Calu3 (cell line): ENCODE measurements at places on chromosomes 1 and 21. TPM values are rescaled to one million over a fixed set of nuclear protein-coding genes. Genes with fewer than 3 reads are reported as not detected.
A peak's percentile ranks its signal among the peaks of the same experiment; 100 is the strongest.

The CHRM3 gene
- total RNA-seq, result 2.3 and 2.6 TPM in 2 replicates

The HES3 gene
- total RNA-seq, result not detected in 2 replicates

The SPATA21 gene
- total RNA-seq, result not detected in 2 replicates

The CFAP107 gene
- total RNA-seq, result not detected in 2 replicates

The VHLL gene
- 0.81 and 1.5 TPM in 2 replicates for total RNA-seq

The ELF3 gene
- total RNA-seq, result 830 and 907 TPM in 2 replicates

The PTGFRN gene
- 29.4 and 44.6 TPM in 2 replicates for total RNA-seq

The VASH2 gene
- total RNA-seq, result 4.7 and 5.8 TPM in 2 replicates

The ALG14 gene
- total RNA-seq, result 5.8 and 7.0 TPM in 2 replicates

GRCh38 chr1:210653771-210654170, 325.1 kb downstream of the HHAT start:
- H3K27ac ChIP-seq, result no peak overlapping the region
- DNase-seq, result no peak
- H3K4me3 ChIP-seq, result no peak overlapping the region
- peaks cover 11% of the 10 kb centered on the region for H3K27me3 ChIP-seq

GRCh38 chr1:214471458-214471857, 79.9 kb downstream of the PTPN14 start:
- H3K27ac ChIP-seq, result no peak overlapping the region
- H3K4me3 ChIP-seq, result no peak overlapping the region
- H3K36me3 ChIP-seq, result peaks cover 12% of the 10 kb centered on the region
- peaks cover 84% of the 10 kb centered on the region for H3K4me1 ChIP-seq

- no peak overlapping the region for H3K4me3 ChIP-seq
- H3K36me3 ChIP-seq, result peaks cover 23% of the 10 kb centered on the region
- DNase-seq, result no peak
- H3K27me3 ChIP-seq, result no peaks in the 10 kb centered on the region
- no peaks in the 10 kb centered on the region for H3K4me1 ChIP-seq
These were observed 10.9 kb upstream of the CDK11B start for GRCh38 chr1:1669468-1670440.

- H3K4me1 ChIP-seq, result peaks cover 30% of the 10 kb centered on the region
- no peak overlapping the region for H3K27ac ChIP-seq
- no peak overlapping the region for H3K4me3 ChIP-seq
- peaks cover 12% of the 10 kb centered on the region for H3K36me3 ChIP-seq
- no peaks in the 10 kb centered on the region for H3K27me3 ChIP-seq
- DNase-seq, result no peak
These were observed 10.1 kb upstream of the PADI1 start for GRCh38 chr1:17194615-17195528.

DNA sequence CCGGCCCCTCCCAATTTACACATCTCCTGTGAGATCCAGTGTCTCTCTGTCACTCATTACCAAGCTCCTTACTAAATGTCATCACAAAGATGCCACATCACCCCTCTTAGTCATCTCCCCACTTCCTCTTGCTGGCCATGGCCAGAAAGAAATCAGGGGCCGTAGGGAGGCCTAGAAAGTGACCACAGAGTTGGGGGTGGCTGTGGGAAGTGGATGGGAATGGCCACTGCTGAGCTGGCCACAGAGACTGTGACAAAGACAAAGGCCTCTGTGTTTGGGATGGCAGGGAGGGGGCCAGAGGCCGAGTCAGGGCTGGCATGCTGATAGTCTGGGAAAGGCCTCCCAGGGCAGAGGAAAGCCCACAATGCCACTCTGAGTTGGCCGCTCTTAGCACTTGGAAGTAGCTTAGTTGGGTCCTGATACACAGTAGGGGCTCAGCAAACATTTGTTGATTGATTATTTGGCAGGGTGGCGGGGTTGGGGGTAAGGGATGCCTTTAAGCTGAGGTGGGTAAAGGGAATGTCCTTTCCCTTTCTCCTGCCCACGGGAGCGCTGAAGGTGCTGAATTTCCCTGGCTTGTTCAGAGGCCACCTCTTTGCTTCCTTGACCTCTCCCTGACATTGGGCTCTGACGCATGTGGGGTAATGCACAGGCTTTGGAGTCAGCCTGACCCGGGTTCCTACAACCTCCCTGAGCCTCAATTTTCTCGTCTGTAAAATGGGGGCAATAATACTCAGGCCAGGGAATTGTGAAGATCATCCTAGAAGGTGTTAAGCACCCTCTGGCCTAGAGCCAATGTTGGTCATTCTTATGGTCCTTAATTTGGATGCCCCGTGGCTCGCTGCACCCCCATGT, 13.2 kb downstream of the NAV1 start:
- peak overlapping the region; percentile 6 for H3K4me3 ChIP-seq
- peak; percentile 89 for DNase-seq
- H3K27me3 ChIP-seq, result no peaks in the 10 kb centered on the region
- peak overlapping the region; percentile 83 for H3K27ac ChIP-seq

DNA sequence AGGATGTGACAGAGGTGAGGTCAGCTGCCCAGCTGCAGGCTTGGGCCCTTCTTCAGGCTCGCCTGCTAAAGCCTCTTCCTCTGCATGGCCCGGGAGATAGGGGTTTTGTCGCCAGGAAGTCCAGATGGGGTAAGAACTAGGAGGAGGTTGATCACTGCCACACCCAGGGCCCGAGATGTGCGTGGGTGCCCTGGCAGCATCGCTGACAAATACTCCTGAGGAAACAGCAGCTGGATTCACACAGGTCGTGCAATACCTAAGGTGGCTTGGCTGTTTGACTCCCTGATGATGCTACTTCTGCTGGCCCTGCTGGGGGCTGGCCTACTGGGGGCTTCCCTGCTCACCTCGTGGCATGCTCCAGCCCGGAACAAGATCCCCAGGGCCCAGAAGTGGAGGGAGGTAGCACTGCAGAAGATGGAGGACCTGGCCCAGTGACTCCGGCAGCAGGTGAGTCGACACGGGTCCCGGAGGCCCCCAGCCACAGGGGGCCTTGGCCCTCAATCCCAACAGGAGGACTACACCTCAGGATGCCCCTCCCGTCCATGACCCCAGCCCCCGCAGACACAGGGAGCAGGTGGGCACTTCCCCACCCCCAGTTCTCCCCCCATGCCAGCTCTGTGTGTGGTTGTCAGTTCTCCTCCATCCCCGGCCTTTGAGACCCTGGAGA, 29.6 kb downstream of the FAAH start:
- DNase-seq, result no peak
- H3K36me3 ChIP-seq, result no peaks in the 10 kb centered on the region

- H3K27ac ChIP-seq, result no peak overlapping the region
- no peak for DNase-seq
- no peaks in the 10 kb centered on the region for H3K36me3 ChIP-seq
- H3K4me3 ChIP-seq, result no peak overlapping the region
- no peaks in the 10 kb centered on the region for H3K27me3 ChIP-seq
- H3K4me1 ChIP-seq, result no peaks in the 10 kb centered on the region
These were observed 450.8 kb downstream of the USP25 start for GRCh38 chr21:16180614-16181013.

DNA sequence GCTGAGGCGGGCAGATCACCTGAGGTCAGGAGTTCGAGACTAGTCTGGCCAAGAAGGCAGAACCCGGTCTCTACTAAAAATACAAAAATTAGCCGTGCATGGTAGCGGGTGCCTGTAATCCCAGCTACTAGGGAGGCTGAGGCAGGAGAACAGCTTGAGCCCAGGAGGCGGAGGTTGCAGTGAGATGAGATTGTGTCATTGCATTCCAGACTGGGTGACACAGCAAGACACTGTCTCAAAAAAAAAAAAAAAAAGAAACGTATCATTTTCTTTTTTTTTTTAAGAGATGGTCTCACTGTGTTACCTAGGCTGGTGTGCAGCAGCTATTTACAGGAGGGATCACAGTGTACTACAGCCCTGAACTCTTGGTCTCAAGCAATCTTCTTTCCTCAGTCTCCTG, 47.3 kb downstream of the ITGB3BP start:
- no peak for DNase-seq
- no peak overlapping the region for H3K27ac ChIP-seq
- no peaks in the 10 kb centered on the region for H3K4me1 ChIP-seq
- H3K36me3 ChIP-seq, result no peaks in the 10 kb centered on the region

DNA sequence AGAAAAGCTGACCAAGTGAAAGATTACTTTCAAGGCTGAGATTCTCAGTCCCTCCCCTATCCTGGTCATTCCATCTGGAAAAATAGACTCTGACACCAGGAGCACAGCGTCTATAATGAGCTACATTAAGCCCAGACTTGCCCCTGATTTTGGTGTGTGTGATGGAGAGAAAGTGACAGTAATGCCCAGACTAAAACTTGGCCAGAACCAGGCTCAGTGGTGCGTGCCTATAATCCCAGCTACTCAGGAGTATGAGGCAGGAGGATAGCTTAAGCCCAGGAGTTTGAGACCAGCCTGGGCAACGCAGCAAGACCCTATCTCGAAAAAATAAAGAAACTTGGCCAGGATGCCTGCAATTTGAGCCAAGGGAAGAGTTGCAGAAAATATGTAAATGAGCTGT, 15.9 kb downstream of the PLEKHA6 start:
- no peak for DNase-seq
- H3K36me3 ChIP-seq, result no peaks in the 10 kb centered on the region
- no peak overlapping the region for H3K27ac ChIP-seq
- H3K4me3 ChIP-seq, result no peak overlapping the region
- H3K27me3 ChIP-seq, result no peaks in the 10 kb centered on the region

- peaks cover 35% of the 10 kb centered on the region for H3K36me3 ChIP-seq
- H3K27ac ChIP-seq, result peak overlapping the region; percentile 16
- H3K4me1 ChIP-seq, result peaks cover 55% of the 10 kb centered on the region
These were observed 1.1 kb downstream of the EFNA3 start for GRCh38 chr1:155079487-155080311.

- H3K27me3 ChIP-seq, result no peaks in the 10 kb centered on the region
- no peak overlapping the region for H3K4me3 ChIP-seq
- DNase-seq, result no peak
- H3K27ac ChIP-seq, result no peak overlapping the region
- no peaks in the 10 kb centered on the region for H3K36me3 ChIP-seq
- peaks cover 45% of the 10 kb centered on the region for H3K4me1 ChIP-seq
These were observed 27.2 kb upstream of the EPS8L3 start for GRCh38 chr1:109790735-109791494.
